Sigmoid colon (tissue), 7 donors: ENCODE measurements at places on chromosomes 16 and 17. TPM values are rescaled to one million over a fixed set of nuclear protein-coding genes. Genes with fewer than 3 reads are reported as not detected.

DNA sequence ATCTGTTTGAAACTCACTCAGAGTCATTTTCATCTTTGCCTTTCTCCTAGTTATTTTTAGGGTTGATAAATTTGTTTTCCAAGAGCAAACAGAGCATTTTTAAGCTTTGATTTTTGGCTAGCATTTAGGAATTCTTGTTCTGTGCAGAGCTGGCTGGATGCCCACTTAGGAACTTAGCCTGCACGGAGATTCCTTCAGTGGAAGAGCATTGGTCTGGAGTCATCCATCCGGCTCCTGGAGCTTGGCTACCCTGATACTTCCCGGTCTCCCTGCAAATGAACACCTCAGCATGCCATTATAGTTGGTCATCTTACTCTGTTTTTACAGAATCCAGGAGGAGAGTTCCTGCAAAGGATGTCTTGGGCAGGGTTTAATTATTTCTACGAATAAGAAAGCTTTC, 57.1 kb downstream of the SPECC1 start:
- peak; percentile 73 for DNase-seq

GRCh38 chr17:27492470-27492869, 36.2 kb downstream of the KSR1 start:
- no peak for DNase-seq

TMC5 gene
- polyA plus RNA-seq, result 22.4 TPM

GRCh38 chr17:73750975-73751374, 106.7 kb upstream of the SDK2 start:
- no peak for DNase-seq

GRCh38 chr16:74737521-74737920, 36.9 kb upstream of the MLKL start:
- DNase-seq, result no peak

GRCh38 chr16:10683170-10683569, 11.6 kb downstream of the TEKT5 start:
- DNase-seq, result no peak

RASD1 gene
- polyA plus RNA-seq, result 26.4 TPM

DNA sequence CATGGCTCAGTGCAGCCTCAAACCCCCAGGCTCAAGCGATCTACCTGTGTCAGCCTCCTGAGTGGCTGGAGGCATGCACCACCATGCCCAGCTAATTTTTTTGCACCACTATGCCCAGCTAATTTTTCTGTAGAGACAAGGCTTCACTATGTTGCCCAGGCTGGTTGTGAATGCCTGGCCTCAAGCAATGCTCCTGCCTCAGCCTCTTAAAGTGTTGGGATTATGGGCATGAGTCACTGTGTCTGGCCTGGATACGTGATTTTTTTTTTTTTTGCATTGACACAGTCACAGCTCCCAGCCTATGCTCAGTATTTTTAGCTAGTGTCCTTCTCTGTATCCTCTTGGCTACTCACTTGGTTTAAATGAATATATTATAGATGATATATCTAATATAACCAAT, 377.0 kb upstream of the TNRC6C start:
- DNase-seq, result no peak
